Posterior vena cava (tissue), 2 donors: ENCODE measurements at places on chromosomes 1 and 21. TPM values are rescaled to one million over a fixed set of nuclear protein-coding genes. Genes with fewer than 3 reads are reported as not detected.
A peak's percentile ranks its signal among the peaks of the same experiment; 100 is the strongest.

HES4 gene
- 54.4 TPM for total RNA-seq

TNFRSF4 gene
- total RNA-seq: 2.8 TPM

SLC9C2 gene
- total RNA-seq: not detected

OSCP1 gene
- total RNA-seq: 5.7 TPM

CRYAA gene
- total RNA-seq: not detected

ACTA1 gene
- 6.8 TPM for total RNA-seq

EPHA2 gene
- total RNA-seq: 15.4 TPM

SEC16B gene
- 4.9 TPM for total RNA-seq

ADCY10 gene
- total RNA-seq: 0.38 TPM

CSF3R gene
- total RNA-seq: 19.6 TPM

SASS6 gene
- 2.3 TPM for total RNA-seq

FCRL4 gene
- not detected for total RNA-seq

- no peak for DNase-seq
Observed at GRCh38 chr1:155977690-155978324, 540 bp downstream of the ARHGEF2 start.

- no peak for DNase-seq
Observed at GRCh38 chr1:197103300-197103699, 36.2 kb upstream of the F13B start.

GRCh38 chr1:7594002-7594713 is 176.9 kb upstream of the VAMP3 start:
- DNase-seq: peak; percentile 49

DNA sequence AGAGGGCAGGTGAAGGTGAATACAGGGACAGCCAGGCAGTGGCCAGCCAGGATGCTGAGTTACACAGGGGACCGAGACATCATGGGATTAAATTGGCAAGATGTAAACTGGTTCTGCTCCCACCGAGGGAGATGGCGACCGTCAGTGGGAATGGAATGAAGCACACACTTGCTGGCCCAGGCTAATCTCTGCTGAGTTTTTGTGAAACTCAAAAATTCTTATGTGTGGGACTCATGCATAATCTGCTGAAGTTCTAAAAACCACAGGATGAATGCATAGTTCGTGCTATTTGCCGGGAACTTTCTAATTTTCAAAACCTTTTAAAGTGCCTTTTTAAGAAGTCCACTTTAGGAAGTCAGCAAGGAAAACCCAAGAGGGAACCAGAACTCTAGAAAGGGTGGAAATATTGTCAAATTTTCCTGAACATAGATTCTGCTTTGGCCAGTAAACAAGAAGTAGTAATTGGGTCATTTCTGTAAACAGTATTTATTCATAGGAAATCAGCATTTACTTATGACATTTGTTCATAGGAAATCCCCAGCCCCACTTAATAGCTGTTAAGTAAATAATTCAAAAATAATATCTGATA is 85.4 kb upstream of the ROR1 start:
- DNase-seq: no peak

GRCh38 chr1:109267743-109268300 is 15.1 kb downstream of the PSRC1 start:
- DNase-seq: no peak

DNA sequence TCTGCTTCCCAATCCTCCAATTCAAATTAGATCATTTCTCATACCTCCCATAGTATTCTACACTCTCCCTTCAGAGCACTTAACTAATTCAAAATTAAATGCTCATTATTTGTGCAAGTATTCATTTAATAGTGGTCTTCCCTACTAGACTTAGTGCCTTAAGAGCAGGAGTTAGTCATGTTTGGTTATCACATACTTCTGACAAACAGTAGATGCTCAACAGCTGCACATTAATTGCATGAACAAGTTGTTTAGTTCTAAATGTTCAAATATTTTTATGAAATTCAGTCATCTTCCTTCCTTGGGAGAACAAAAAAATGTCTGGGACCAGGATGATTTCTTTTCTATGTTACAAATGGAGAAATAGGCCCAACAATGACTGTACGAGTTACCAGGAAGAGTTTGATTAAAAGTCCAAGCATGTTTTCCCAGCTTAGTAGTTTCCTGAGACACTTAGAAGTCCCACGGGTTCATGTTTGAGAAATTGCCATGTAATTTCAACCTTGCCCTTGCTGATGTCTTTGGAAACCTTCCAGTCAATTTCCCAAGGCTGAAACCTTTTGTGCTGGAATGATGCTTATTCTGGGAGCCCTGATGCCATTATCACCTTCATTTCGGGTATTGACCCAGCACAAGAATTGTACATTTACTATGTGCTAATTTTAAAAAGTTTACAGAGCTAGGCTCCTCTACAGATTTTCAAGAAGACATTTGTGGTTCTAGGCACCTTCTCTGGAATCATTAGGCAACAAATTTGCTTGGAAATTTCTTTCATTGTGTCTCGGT is 437.9 kb upstream of the PLXNA2 start:
- no peak for DNase-seq

DNA sequence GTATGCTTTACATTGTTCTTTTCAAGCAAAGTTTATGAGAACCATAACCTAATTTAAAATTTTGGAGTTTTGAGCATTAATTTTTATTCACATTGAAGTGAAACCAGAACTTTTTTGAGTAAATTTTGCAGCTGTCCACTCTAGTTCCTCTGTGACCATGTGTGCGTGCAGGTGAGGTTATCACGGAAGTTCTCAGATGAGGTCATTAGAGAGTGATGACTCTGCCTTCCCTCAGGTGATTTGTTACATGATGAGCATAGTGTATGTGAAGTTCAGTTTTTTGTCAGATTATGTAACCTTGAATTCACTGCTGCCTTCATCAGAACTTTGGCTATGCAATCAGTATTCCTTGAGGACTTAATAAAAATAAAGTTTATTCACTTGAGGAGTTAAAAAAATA is 828.2 kb downstream of the ADGRL2 start:
- no peak for DNase-seq

GRCh38 chr1:223341121-223341520 is 22.9 kb downstream of the SUSD4 start:
- no peak for DNase-seq

- DNase-seq: peak; percentile 65
Observed at GRCh38 chr1:46991083-46991923, 32.2 kb upstream of the CYP4X1 start.

DNA sequence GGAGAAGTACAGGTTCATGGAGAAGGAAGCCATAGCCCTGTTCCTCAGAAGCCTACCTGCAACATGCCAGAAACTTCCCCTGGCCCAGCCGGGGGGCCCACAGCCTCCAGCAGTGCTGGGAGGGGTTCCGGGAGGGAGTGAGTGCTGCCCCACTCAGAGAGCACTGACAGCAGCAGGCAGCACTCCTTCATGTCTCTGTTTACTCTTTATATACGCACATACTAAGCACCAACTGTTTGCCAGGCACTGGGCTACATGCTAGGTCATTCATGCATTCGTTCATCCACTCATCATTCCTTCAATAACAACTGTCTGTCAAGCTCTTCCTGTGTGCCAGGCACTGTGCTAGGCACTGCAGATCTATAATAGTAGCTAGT is 120.6 kb downstream of the TRABD2B start:
- no peak for DNase-seq

DNA sequence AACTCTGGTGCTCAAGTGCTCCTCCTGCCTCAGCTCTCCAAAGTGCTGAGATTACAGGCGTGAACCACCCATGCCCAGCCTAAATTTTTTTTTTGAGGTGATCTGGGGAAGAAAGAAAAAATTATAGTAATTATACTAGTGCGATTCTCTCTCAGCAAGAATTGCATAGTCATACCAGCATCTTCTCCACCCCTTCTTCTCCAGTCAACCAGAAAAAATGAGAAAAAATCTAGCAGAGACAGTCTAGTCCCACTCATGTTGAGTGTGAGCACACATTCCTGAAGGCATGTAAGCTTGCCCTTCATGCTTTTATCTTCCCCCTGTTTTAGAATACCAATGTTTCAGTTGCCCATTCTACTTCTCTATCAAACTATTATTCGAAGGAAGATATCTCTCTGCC is 207.6 kb downstream of the S1PR1 start:
- no peak for DNase-seq

DNA sequence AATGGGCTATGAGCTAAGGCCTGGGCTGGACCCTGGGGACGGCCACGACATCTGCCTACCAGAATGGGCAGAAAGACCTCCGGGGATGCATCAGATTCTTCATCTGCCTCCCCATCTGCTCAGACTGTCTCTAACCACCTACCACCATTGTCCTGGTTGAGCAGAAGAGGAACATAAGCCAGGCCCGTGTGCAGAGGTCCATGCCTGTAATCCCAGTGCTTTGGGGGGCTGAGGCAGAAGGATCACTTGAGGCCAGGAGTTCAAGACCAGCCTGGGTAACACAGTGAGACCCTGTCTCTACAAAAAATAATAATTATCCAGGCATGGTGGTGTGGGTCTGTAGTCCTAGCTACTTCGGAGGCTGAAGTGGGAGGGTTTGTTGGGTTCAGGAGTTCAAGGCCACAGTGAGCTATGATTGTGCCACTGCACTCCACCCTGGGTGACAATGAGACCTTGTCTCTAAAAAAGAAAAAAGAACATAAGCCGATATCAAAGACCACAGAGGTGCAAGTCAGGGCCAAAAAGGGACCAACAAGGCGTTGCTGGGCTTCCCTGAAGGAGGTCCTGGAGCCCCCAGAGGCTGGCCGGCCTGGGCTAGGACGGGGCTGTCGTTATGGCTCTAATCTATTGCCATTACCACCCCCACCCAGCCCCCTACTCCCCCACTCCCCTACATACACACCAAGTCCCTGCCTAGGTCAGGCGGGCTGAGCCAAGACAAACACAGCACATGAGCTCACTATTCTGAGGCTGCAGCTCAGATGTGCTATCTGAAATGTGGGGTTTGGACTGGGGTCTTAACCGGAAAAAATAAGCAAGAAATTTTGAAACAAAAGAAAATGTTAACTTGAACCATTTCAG is 239.2 kb upstream of the RAB4A start:
- DNase-seq: no peak

- DNase-seq: no peak
Observed at GRCh38 chr1:32623775-32624174, 26.6 kb downstream of the ZBTB8OS start.

- peak; percentile 83 for DNase-seq
Observed at GRCh38 chr1:241423541-241424479, 66.8 kb upstream of the RGS7 start.

- no peak for DNase-seq
Observed at GRCh38 chr1:117372863-117373412, 5.7 kb downstream of the MAN1A2 start.
